CD8-positive, alpha-beta T cell (primary cell): ENCODE measurements at places on chromosomes 3 and 15.

DNA sequence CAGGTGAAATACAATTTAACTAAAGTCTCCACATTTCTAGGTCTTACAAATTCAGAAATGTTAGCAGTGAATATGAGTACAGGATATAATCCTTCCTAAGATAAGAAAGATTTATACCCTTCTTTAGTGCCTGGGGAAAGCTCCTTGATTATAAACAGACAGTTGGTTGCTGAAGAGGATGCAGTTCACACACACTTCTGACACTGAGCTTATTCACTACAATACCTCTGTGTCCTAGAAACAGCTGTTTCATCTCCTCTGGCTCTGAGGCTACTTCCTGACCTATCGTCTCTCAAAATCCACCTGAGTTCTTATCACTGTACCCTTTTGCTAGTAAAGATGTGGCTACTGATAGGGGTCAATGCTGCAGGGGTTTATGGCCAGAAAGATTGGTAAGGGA, 57.1 kb downstream of the TP63 start:
- DNase-seq: no peak

GRCh38 chr15:62749036-62749815, 293.3 kb upstream of the TPM1 start:
- DNase-seq: no peak

- no peak for DNase-seq
Observed at GRCh38 chr15:67824976-67825880, at the start of gene SKOR1. TSS of gene SKOR1 (plus strand) at chr15:67825509. CDS start at chr15:67825603, 94 bp downstream.

GRCh38 chr3:2166552-2166951, 67.9 kb downstream of the CNTN4 start:
- DNase-seq: no peak

DNA sequence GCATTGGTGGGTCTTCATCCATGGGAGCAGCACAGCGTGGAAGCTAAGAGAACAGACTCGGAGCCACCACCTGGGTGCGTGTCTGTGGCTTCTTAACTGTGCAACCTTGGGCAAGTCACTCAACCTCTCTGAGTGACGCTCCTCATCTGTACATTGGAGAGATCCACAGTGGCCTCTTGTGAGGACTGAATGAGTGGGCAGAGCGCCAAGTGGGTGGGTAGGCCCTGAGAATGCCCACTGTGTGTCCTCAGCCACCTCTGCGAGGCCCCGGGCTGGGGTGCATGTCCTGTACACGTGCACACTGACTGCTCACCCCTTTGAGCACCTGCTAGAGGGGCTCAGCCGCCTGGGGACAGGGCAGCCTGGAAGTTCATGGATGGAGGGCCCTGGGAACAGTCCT, 99.6 kb upstream of the PRR23E start:
- no peak for DNase-seq

DNA sequence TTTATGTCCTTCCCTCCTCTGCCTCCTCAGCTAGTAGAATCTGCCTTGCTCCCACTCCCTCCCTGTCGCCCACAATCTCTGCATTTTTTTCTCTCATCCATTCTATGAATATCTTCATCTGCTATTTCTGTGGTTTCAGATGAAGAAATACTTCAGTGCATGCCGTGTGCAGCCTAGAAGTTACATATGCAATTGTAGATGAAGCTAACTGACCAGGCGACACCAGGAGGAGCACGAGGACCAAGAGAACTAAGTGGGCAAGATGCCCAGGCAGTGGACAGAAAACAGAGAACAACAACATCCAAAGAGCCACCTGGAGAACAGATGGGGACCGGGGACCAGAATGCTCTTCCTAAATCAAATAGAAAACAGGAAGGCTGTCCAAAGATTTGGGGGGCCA, 121.4 kb upstream of the ATP11B start:
- no peak for DNase-seq

DNA sequence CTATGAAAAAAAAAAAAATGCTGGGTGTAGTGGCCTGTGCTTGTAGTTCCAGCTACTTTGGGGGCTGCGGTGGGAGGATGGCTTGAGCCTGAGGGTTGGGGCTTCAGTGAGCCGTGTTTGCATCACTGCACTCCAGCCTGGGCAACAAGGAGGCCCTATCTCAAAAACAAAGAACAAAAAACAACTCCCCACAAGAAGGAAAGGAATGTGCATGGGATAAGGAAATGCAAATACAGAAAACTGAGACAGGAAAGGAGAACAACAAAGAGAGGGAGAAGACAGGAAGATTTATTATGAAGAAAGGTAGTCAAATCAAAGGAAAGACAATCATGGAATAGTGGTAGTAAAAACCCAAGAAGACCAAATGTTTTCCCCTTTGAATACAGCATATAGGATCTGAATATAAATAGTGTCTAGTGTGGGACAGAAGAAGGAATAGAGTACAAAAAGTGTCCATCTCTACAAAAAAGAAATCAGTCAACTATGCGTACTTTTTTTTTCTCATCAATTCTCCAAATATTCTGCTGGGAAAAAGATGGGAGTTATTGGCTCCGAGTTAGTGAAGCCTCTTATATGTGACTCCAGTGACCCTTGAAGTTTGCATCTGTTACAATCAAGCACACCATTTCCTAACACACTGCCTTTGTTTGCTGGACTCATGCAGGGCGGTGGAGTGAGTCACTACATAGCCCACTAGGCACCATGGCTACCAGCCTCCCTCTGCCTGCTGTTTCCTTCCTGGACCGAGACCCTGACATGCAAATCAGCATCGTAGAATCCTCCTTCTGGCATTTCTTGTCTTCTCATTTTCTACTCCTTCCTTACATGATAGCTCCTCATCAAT, 101.2 kb upstream of the PTX3 start:
- no peak for DNase-seq

DNA sequence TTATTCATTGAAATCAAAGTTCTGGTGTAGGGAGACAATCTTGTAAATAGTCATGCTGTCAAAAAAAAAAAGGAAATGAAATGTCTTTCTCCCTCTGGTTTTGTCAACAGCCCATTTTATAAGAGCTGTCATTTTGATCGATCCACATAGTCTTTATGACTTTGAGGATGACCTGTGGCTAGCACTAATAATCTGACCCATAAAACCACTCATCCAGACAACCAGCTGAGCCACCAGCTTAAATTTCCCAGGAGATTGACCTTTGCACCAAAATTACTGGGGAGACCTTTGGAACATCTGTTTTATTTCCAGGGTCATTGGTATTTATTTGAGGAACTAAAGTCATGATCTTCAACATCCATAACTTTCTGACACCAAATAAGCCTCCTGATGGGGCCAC, 98.5 kb upstream of the MME start:
- no peak for DNase-seq

DNA sequence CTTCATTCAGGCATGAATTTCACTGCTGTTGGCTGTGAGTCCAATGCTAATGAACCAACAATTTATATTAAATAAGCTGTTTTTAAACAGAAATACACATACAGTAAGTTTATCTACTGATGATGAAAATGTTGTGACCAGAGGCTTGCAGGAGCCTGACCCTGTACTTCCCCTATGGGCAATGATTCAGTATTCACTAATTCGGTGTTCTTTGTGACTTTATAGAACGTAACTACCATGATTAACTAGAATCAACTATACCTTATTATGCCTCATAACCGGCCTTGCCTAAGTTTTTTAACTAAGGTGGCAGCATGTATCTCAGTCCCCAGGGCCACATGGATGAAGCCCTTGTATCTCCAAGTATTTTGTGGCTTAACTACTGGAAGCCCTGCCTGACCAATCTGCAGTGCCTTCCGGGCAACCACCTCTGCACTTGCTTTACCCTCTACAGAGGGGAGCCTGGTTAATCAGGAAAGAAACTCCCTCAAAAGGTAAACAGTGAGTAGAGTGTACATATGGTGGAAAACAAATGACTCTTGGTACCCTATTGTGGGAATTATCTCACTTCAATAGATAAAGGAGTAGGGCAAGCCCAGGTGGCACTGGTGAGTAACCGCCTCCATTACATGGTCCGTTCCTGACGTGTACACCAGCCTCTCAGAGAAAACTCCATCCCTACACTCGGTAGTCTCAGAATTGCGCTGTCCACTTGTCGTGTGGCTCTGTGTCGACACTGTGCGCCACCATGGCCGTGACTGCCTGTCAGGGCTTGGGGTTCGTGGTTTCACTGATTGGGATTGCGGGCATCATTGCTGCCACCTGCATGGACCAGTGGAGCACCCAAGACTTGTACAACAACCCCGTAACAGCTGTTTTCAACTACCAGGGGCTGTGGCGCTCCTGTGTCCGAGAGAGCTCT, 11.6 kb upstream of the CLDN18 start:
- no peak for DNase-seq

DNA sequence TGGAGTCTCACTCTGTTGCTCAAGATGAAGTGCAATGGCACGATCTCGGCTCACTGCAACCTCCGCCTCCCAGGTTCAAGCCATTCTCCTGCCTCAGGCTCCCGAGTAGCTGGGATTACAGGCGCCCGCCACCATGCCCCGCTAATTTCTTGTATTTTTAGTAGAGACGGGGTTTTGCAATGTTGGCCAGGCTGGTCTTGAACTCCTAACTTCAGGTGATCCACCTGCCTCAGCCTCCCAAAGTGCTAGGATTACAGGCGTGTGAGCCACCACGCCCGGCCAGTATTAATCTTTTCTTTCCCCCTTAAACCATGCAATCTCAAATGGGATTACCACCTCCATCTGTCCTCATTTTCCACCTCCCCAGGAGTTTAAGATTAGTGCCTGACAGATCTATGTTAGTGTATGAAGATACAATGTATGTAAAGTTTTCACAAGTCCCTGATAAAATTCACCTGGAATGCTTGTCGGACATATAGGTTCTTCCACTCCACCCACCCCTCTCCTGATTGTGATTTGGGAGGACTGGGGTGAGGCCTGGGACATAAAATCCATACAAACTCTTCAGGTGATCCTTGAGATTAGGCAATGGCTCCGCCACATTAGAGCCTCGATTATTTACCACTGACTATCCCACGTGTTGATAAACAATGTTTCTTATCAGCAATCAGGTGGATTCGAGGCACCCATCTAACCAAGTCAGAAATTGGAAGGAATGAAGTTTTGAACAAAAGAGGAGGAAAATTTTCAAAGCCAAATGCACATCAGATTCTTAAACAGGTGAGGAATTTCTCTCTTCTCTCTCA, 1.2 kb downstream of the PARL start:
- DNase-seq: no peak

DNA sequence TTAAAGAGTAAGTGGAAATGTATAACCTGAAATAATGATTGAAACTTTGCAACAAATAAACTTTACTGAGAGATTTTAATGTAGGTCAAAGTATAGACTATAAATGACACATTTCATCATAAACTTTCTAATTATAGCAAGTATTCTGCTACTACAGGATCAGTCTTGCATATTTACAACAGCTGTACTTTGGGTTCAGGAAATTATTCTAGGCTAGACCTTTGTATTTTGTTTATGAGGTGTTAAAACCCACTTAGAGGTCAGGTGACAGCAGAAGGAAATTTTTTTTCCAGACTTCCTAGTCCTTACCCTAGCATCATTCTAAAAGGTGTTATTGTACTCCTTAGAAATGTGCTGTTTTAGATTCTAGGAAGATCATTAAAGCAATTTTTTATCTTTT, 2.3 kb downstream of the RNF7 start:
- no peak for DNase-seq

DNA sequence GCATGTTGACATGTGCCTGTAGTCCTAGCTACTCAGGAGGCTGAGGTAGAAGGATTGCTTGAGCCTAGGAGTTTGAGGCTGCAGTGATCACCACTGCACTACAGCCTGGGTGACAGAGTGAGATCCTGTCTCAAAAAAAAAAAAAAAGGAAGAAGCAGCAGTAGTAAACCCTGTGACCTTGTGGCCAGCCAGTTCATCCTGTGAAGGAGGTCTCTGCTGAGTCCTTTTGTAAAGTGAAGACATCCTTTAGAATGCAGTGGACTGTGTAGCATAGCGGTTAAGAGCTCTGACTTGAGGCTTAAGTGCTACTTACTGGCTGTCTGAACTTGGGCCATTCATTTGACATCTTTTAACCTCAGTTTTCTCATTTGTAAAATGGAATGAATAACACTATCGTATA, 8.3 kb downstream of the EXOSC7 start:
- no peak for DNase-seq

DNA sequence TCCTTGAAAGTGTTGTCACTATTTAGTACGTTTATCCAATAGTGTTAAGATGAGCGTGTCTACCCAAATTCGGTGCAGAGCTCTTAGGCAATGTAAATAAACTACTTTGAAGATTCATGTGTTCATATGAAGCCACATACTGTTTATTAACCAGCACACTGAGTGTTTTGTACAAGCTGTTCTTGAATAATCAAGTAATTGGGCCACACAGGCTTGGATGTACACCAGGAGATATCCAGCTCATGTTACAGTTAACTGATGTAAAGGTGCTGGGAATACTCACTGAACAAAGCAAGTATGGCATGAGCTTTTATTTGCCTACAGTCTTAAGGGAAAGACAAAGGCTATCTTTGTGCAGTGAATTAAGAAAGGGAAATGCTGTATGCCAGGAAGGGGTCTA, 632 bp upstream of the DHX36 start:
- peak; percentile 20 for DNase-seq

GRCh38 chr3:12265508-12265907, 23.4 kb upstream of the PPARG start:
- DNase-seq: no peak

DNA sequence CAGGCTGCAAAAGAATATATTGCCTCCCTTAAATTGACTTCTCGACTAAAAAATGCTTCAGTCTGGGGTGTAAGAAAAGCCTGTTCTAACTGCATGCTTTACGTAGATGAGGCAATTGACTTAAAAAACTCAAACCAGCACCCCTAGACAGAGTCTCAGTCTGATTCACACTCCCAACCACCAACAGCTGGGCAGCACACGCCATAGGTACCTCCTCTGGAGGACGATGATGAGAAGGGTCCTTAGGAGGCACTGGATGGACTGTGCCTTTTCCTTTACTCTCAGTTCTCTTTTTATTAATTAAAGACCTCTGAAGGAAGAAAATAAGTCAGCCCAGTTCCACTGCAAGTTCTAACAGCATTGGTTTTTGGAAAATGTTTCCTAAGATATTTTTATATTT, 175.0 kb downstream of the PDZRN3 start:
- no peak for DNase-seq

DNA sequence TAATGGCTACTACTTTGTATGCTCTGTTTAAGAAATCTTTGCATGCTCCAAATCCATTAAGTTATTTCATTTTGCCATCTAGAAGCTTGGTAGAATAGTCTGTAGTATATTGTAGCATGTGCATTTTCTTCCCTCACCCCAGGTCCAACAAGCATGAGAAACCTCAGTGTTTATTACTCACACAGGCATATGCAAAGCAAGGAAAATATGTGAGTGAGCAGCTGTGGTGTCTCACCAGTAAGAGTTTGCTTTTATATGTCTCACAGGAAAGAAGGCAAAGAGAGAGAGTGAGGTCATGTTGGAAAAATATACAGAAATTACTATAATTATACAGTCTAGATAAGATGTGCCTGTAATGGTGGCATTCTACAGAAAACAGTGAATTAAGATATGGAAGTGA, 312.5 kb downstream of the C3orf38 start:
- no peak for DNase-seq

GRCh38 chr3:50194903-50195500, 3.6 kb downstream of the GNAT1 start:
- DNase-seq: peak; percentile 26

- no peak for DNase-seq
Observed at GRCh38 chr15:36175741-36176291, 403.6 kb upstream of the CDIN1 start.
